ENCODE measurements at places on chromosomes 11 and 22.

DNA sequence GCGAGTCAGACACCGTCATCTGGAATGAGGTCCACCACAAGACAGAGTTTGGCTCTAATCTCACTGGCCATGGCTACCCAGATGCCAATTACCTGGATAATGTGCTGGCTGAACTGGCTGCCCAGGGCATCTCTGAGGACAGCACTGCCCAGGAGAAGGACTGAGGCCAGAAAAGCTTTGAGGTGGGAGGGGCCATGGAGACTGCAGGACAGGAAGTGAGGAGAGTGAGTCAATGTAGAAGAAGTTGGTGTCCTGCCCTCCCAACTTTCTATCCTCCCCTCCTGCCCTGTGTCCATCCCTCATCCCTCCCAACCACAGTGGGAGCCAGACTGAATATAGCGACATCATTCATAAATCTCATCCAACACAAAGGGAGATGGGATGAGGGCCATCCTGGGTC is 8.0 kb downstream of the MPEG1 start:
- DNase-seq = no peak

GRCh38 chr11:28268925-28269324 is 160.7 kb downstream of the METTL15 start:
- no peak for DNase-seq

DNA sequence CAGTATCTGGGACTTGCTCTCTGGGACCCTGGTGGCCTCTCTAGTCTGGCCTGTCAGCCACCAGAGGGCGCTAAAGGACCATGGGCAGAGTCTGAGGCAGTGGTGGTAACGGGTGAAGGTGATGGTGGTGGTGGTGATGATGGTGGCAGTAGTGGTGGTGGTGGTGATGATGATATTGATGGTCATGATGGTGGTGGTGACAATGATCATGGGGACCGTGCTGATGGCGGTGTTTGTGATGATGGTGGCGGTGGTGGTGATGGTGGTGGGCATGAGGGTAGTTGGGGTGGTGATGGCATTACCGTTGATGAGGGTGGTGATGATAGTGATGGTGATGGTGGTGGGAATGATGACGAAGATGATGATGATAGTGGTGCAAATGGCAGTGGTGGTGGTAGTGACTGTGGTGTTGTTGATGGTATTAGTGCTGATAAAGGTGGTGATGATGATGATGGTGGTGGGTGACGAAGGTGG is 16.0 kb downstream of the TRPM5 start:
- DNase-seq = peak; percentile 79

GRCh38 chr22:48432781-48433518 is 1394.7 kb downstream of the BRD1 start:
- no peak for DNase-seq

DNA sequence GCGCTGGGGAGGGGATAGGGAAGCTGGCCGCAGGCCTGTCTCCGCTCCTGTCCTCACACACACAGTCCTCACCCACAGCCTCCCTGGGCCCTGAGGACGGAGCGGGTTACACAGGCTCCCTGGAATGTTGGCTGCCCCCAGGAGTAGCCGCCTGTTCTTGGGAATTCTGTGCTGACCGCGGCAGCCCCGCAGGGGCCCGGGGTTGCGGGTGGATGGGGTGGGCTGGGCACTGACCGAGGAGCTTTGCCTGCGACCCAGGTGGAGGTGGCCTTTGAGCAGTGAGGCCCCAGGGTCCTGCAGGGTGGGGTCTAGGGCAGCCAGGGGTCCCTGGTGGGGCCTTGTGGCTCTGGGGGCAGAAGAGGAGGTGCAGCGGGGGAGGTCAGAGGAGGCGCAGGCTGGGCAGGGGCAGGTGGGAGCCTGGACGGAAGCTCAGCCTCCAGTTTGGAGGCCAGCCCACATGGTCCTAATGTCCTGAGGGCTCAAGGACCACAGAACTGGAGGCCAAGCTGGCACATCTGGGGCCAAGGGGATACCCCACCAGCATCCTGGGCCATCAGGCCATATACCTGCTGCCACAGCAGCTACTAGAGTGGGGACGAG is 6.6 kb upstream of the MRGPRG start:
- DNase-seq = no peak

DNA sequence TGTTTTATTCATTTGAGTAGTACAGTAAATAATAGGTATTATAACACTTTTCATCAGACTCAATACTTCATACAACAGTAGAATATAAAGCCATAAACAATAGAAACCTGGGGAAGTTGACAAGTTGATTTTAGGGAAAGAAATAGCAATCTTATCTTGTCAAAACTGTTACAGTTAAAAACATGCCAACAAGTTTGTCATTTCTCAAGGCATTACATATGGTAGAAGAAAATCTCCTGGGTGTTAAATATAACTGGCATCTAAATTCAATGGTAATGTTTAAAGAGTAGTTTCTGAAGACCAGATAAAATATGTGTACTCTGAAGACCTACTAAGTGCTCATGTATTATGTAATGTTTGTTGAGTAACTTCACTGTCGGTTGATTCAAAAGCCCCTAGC is 75.1 kb downstream of the LRRC4C start:
- no peak for DNase-seq

- DNase-seq = no peak
Measured at GRCh38 chr11:111524056-111524455, 9.5 kb downstream of the HOATZ start.

- DNase-seq = no peak
Measured at GRCh38 chr11:129223701-129224149, 31.6 kb upstream of the ARHGAP32 start.

DNA sequence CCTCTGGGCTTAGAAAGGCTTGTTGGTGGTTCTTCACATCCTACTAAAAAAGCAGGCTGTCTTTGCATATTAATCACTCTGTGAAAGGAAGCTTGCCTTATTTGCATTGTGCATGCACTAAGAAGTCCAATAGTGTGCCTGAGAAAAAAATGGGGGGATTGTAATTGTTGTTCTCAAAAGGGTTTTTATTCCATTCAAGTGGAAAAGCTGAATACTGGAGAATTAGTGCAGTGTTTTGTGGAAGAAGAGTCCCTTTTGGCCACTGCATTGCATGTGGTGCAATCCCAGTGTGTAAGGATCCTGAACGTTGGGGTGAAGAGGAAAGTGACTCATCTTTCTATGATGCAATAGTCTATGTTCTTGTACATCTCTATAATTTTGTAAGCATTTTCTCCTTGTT is 16.5 kb downstream of the NCAM1 start:
- no peak for DNase-seq

DNA sequence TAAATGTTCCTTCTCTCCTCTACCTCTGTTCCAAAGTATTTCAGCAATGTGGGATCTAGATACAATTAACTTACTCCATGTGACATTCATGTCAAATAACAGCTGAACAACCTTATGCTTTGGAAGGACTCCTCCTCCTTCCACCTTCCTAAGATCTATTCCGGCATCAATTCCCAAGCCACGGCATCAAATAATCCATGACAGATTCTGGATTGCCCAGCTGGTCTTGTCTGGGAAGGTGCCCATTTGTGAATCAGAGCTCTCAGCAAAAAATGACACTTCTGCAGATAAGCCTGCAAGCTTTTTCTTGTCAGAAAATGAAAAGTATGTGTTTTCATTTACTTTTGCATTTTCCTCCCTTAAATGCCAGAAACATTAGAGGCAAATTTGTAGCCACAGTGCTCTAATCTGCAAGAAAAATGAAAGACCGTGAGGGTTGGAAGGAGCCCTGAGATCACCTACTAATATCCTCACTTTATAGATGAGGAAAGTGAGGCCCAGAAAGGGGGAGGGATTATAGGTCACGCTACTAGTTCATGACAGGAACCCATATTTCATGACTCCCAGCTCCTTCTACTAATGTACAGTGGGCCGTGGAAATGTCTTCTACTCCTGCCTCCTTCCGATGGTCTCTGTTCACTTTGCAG is 124.0 kb downstream of the ME3 start:
- no peak for DNase-seq

DNA sequence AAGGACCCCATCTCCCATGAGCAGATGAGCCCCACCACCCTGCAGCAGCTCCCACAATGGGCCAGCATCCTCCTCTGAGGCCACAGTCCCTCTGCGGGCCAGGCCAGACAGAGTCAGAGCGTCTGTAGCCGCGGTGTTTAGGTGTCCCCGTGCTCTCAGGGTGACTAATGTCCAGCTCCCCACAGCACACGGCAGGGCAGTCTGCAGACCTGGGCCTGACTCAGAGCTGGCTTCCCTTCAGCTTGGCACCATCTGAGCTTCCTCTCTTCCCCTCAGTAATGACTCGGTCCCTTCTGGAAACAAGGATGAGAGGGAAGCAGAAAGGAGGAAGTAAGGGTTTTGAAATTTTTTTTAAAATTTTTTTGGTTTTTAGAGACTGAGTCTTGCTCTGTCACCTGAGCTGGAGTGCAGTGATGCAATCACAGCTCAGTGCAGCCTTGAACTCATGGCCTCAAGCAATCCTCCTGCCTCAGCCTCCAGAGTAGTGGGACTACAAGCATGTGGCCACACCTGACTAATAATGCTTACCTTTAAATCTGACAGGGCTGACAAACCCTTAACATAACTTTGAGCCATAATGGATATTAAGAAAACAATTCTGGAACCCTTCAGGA is 28.5 kb downstream of the LRRC74B start:
- no peak for DNase-seq

DNA sequence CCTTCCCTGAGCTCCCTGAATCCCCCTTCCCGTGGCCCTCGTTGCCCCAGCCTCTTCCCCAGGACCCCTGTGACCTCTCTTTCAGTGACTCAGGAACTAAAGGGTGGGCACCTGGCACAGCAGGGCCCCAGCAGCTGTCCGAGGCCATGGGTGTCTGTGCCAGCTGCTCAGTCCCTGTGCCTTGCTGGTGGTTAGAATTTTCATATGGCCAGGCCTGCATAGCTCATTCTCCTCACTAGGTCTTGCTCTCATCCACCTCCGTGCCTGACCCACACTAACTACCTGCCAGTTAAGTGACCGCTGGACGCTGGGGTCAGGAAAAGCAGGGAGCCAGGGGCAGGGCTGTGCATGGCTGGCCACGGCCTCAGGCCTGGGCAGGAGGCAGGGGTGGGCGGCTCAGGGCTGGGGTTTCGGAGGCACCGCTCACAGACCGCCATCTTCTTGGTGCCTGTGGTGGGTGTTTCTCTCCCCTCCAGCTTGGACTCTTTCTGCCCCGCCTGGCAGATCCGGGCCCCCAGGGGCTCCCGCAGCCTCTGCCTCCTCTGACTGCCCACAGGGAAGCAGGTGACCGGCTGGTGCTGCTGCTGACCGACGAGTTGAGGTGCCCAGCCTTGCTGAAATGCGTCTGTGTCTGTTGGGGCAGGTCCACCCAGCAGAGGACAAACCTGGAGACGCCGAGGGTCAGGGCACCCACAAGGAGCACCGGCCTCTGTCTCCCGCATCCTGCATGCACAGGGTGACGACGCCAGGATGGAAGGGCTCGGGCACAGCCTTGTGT is 20.3 kb downstream of the MRGPRD start:
- no peak for DNase-seq

- no peak for DNase-seq
Measured at GRCh38 chr11:104098132-104098531, 61.7 kb downstream of the DDI1 start.

DNA sequence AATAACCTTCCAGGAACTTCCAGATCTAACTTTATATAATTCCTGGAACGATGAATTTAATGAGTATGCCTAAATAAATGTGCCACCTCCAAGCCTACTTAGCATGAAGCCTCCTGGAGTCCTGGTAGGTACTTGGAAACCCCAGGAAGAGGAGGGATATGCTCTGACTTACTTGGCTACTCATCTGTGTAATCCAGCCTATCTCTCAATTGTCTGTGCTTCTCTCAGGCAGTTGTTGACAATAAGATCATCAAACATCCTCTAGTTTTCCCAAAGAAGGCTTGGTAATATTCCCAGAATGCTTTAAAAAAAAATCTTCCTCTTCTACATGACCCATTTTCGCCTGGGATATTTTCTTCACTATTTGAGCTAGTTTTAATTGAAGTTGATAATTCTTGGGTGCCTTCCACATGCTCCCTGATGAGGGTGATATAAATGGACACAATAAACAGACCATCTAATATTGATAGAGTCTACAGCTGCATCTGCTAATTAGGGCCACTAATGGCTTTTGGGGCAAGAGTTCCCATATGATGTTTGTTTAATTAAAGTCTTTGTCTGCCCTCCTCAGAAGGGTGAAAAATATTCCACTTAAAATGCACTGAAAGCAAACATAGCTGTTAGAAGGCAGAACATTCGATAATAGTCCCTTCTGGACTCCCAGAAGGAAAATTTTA is 75.5 kb upstream of the RAB38 start:
- DNase-seq = no peak

GRCh38 chr11:25910086-25910485 is 421.8 kb upstream of the ANO3 start:
- no peak for DNase-seq

GRCh38 chr11:66326261-66327111 is 9.6 kb upstream of the CD248 start:
- no peak for DNase-seq

GRCh38 chr22:47460861-47461260 is 698.4 kb downstream of the TBC1D22A start:
- DNase-seq = no peak

Data from activated gamma-delta T cell treated with anti-CD3 and anti-CD28 coated beads, Interleukin-2, amount 50 U/mL, for 16 hours (primary cell).